GM23248 (cell line): ENCODE measurements at places on chromosomes 3 and 15. TPM values are rescaled to one million over a fixed set of nuclear protein-coding genes. Genes with fewer than 3 reads are reported as not detected.

DNA sequence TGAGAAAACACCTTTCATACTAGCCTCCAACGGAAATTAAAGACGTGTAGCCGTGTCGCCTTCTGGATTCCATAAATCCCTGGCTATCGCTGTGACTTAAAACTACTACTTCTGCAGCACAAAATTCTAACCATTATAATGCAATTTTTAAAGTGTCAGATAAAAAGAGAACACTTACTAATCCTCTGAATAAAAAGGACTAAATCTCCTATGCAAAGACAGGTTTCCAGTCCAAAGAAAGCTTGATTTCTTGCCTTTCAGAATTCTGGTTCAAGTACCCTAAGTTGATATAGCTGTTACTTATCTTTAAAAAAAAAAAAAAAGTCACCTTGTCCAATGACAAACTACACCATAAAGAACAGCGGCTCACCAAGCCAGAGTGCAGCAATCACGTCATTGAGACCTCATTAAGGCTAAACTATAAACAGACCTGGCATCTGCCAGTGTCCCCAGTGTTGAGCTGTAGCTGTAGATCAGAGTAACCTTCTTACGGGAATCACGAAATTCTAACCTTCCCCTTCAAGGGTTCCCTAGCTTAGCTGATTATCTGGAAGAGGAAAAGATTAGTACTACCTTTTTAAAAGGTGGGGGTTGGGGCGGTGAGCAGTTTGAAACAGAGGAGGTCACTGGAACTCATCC, 2.2 kb downstream of the ABCC5 start:
- no peak for DNase-seq

- peak; percentile 42 for DNase-seq
Measured at GRCh38 chr3:20564966-20565365, 379.0 kb upstream of the SGO1 start.

The SLC35A5 gene
- 48.5 and 48.6 TPM in 2 replicates for polyA plus RNA-seq

The CHAC1 gene
- polyA plus RNA-seq = 43.8 and 47.2 TPM in 2 replicates
